ENCODE measurements at places on chromosomes 1 and 21. TPM values are rescaled to one million over a fixed set of nuclear protein-coding genes. Genes with fewer than 3 reads are reported as not detected.
A peak's percentile ranks its signal among the peaks of the same experiment; 100 is the strongest.

- no peak for DNase-seq
Measured at GRCh38 chr1:228752675-228753265, 17.5 kb downstream of the RHOU start.

GRCh38 chr1:197614916-197615692 lies 160.2 kb downstream of the DENND1B start:
- DNase-seq, result peak; percentile 24

Gene USH2A
- polyA plus RNA-seq, result not detected

Gene GBP6
- 0.17 TPM for polyA plus RNA-seq

GRCh38 chr1:30232288-30232899 lies 491.0 kb downstream of the MATN1 start:
- peak; percentile 33 for DNase-seq

- DNase-seq, result no peak
Measured at GRCh38 chr1:221117548-221117951, 238.3 kb downstream of the HLX start.

DNA sequence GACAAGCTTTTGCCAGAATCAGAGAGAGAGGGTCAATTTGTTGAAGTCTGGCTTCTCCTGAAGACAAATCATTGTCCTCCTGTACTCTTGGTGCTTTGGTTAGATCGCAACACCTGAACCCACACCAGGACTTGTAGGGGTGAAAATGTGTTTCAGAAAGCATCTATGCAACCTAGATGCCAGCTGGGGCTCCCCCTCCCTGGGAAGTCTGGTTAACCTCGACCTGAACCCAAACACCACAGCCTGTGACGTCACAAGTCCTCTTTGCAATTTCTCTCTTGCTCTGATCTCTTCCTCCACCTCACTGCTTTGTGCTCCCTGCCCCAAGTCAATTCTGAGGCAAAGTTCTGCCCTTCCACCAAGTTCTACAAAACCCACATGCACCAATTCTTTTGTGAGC lies 42.8 kb upstream of the USP24 start:
- peak; percentile 68 for DNase-seq

Gene FNBP1L
- 0.18 TPM for polyA plus RNA-seq

DNA sequence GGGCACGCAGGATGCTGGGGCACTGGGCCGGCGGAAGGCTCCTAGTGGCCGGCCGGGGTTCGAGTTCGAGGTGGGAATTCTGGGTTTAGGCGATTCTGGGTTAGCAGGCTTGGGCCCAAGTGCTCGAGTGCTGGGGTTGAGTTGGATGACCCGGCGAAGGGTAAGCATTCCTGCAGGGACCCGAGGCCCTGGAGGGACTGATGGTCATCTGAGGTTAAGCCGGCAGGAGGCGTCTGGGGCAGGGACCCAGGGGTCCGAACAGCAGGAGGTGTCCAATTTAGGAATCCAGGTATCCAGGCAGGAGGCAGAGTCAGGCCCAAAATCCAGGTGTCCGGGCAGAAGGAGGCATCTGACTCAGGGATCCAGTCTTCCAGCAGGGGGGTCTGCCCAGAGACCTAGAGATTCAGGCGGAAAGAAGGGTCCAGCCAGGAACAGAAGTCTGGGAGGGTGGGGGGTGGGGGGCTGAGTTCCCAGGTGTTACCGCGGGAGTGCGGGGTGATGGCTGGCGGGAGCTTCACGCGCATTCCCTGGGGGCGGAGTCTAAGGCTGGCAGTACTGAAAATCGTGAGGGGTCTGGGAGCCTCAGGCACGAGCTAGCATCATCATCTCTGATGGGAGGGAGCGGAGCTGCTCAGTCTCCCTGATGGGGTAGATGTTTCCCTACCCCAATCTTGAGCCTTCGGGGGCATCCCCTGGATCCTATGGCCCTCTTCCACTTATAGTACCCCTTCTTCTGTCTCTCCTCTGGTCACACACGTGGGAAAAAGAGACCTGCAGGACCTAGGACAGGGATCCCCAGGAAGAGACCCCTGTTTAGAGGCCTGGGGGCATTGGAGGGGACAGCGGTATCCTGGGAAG lies 585 bp downstream of the GPR3 start:
- DNase-seq, result no peak

- peak; percentile 69 for DNase-seq
Measured at GRCh38 chr1:16215882-16216753, 3.7 kb upstream of the ARHGEF19 start.

DNA sequence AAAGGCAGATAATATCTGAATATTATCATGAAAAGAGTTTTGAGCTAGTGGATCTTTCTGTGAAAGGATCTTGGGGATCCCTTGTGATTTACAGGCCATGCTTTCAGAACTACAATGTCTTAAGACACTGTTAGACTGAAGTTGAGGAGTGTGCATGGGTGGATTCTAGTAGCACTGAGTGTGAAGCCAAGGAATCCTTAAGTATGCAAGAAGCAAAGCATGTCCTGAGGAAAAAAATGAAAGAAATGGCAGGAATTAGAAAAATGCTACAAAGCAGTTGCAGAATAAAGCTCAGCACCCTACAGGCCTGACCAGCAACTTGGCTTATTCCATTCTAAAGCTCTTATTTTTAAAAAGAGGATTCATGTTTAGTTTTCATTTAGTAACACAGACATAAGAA lies 11.9 kb downstream of the STX6 start:
- no peak for DNase-seq

DNA sequence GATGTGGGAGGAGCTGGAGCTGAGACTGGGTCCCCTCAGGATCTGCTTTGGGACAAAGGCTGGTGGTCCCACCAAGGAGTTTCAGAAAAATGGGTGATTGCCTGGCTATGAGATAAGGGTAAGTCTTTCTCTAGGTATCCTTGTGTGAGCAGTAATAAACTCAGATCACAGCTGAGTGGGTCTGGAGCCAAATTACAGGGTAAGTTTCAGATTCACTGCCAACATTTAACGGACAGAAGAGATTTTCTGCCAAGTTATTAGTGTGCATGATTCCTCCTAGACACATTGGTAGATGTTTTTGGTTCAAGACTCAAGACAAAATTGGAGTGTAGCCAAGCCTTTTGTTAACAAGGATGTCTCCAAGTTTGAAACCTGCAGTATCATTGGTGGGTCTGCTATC lies 7.5 kb downstream of the CD1B start:
- no peak for DNase-seq

GRCh38 chr21:30430170-30430655 lies at the start of gene KRTAP13-4:
KRTAP13-4 (plus strand) TSS chr21:30430220; CDS start chr21:30430276, 56 bp downstream.
- DNase-seq, result no peak

- no peak for DNase-seq
Measured at GRCh38 chr1:164064501-164064900, 494.5 kb upstream of the PBX1 start.

Gene CR1
- polyA plus RNA-seq, result 0.32 TPM

GRCh38 chr21:34973685-34974084 lies 75.4 kb downstream of the RUNX1 start:
- DNase-seq, result no peak

GRCh38 chr1:77927414-77927813 lies 39.0 kb downstream of the NEXN start:
- no peak for DNase-seq

GRCh38 chr21:34229353-34229752 lies 134.5 kb upstream of the KCNE2 start:
- no peak for DNase-seq

- no peak for DNase-seq
Measured at GRCh38 chr1:5598824-5599395, 393.3 kb downstream of the NPHP4 start.

Gene LCK
- polyA plus RNA-seq, result 561 TPM

DNA sequence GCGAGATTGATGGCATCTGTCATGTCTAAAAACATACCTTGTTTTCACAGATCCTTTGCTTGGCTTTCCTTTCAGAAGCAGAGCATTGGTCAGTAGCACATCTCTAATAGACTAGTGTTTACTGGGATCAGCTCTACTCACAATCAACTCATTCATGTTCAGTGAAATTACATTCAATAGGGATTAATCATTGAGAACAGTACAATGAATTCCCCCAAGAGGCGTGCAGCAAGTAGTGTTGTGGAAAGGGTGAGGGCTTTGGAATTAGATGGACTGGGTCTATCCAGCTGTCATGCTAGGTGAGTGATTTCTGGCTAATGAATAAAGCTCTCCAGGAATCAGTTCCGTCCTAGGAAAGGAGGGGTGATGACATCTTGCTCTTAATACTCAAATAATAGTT lies 155.2 kb upstream of the COA6 start:
- no peak for DNase-seq

- no peak for DNase-seq
Measured at GRCh38 chr1:200970771-200971427, 52.6 kb downstream of the KIF21B start.

GRCh38 chr1:11058595-11059154 lies 1.1 kb downstream of the SRM start:
- no peak for DNase-seq

Gene OR10J1
- not detected for polyA plus RNA-seq

Gene ELAPOR1
- polyA plus RNA-seq, result 3.0 TPM

GRCh38 chr1:6601049-6601922 lies 1.4 kb downstream of the KLHL21 start:
- DNase-seq, result peak; percentile 55

- DNase-seq, result no peak
Measured at GRCh38 chr1:33387625-33388024, 43.3 kb downstream of the PHC2 start.

Gene SLAMF6
- polyA plus RNA-seq, result 210 TPM

DNA sequence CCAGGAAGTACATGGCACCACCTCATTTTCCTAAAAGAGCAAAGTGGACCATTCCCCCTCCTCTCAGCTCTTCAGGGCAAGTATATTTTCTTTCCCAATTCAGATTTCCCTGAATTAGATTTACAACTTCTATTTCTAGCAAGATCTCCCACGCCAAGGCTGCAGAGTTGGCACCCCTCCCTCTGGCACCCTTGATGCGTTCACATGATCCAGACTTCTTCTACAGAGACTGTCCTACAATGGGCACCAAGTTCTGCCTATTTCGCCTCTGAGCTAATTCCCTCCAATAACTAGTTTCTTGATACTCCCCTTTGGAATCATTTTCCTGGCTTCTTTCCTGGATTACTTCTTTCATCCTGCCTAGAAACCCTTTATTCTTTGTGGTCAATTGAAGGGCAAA lies 122.0 kb downstream of the CDC7 start:
- DNase-seq, result no peak

- DNase-seq, result peak; percentile 6
Measured at GRCh38 chr1:154404511-154404931, 622 bp upstream of the IL6R start.

Gene IRF6
- 5.2 TPM for polyA plus RNA-seq

Gene KRTAP10-6
- polyA plus RNA-seq, result not detected

Gene APCS
- not detected for polyA plus RNA-seq

DNA sequence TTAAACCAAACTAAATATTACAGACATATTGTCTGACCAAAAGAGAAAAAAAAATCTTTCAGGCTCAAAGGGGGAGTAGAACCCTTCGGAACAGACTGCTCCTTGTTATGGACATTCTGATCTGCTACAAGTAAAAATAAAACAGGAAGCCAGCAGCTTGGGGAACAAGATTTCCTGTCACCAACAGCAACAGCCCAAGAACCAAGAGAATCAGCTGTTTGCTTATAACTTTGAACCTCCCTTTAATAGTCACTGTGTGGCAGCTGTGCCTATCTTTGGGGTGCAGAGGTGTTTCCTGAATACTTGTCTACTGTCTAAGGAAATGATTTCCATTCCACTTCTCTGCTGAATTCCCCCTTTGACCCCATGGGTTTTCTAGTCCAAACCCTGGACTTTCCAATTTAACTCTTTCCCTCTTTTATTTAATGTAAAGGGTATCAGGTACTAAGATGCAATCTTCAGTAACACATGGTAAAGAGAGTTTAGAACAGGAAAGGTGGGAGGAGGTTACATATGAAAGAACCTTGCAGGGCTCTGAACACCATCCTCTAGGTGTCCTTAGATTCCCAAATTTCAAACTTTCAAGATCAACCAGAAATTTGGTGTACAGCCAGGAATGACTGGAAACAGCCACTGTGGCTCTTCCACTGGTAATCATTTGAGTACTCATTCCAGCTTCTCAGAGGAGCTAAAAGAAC lies 38.6 kb downstream of the GPR3 start:
- DNase-seq, result peak; percentile 22

Gene GNB1
- polyA plus RNA-seq, result 111 TPM

GRCh38 chr1:27858949-27859576 lies 13.3 kb upstream of the THEMIS2 start:
- DNase-seq, result no peak

Gene OLFM3
- polyA plus RNA-seq, result not detected

Gene CD48
- 202 TPM for polyA plus RNA-seq

DNA sequence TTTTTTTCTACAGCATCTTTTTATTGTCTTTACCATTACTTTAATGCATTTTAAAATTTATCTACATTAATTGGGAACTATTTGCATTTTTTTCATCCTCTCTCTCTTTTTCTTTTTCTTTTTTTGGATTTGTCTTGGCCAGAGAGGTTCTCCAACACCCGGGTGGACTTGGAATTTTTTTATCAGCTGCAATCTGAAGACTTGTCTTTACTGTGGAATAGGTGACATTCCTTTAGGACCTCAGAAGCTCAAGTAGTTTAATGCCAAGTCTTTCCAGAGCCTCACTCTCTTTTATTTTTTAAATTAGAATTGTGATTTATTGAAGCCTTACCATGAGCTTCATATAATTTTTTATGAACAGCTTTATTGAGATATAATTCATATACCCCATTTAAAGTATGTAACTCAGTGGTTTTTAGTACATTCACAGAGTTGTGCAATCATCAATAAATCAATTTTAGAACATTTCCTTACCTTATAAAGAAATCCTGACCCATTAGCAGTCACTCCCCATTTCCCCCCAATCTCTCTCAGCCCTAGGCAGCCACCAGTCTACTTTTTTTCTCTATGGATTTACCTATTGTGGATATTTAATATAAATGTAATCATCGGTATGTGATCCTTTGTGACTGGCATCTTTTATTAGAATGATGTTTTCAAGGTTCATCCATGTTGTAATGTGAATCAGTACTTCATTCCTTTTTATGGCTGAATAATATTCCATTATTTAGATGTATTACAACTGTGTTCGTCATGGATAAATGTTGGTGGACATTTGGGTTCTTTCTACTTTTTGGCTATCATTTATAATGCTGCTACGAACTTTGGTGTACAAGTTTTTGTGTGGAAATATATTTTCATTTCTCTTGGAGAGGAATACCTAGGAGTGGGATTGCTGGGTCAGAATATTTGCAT lies 6.2 kb downstream of the TUFT1 start:
- no peak for DNase-seq

Gene TGFBR3
- 183 TPM for polyA plus RNA-seq

GRCh38 chr1:83671586-83671985 lies 327.3 kb downstream of the TTLL7 start:
- no peak for DNase-seq

DNA sequence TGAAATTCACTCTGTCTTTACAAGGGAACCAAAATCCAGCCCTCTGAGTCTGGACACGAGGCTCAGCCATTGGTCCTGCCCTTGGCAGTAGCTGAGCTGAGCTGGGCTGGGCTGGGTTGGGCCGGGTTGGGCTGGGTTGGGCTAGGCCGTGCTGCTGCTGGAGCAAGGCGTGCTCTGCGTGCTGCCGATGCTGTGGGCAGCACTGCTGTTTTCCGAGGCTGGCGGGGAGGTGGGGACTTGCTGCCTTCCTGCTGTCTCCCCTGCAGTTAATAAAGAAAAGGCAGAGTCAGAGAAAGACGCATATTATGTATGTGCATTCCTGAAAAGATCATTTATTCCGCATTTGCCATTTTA lies 182.9 kb downstream of the CDC7 start:
- no peak for DNase-seq
